ENCODE measurements at places on chromosomes 3 and 15.

GRCh38 chr3:107753494-107753893 is 230.7 kb downstream of the BBX start:
- peak; percentile 69 for DNase-seq

DNA sequence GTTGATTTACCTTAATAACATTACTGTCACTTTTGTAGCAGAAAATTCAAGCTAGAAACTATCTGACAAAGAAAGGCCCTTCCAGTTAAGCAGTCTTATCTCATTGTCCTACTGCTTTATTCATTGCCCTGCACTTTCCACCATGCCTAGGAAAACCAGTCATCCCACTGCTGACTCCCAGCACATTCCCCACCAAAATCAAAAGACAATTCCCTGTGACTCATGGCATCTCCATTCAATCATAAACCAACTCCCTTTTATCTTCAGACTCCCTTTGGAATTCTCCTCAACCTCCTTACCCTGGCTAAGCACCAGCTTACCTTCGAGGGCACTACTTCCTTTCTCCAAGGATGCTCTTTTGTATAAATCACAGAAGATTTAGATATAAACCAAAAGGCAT is 184.3 kb downstream of the PLCH1 start:
- no peak for DNase-seq

DNA sequence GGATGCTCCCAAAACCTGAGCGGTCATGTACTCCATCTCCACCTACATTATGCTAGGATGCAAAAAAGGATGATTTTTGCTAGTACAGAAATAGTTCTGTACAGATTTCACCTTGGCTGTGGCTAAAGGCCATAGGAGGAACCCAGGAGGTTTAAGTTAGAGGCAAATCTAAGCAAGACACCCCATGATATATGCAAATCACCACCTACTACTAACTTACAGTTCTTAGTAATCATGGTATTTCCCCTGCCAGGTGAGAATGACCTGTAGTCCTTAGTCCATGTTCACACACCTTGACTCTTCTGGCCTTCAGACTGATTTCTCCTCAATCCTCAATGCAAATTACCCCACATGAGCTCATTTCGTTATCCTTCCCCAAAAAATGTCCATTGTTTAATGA is 154.2 kb downstream of the IMPG2 start:
- no peak for DNase-seq

DNA sequence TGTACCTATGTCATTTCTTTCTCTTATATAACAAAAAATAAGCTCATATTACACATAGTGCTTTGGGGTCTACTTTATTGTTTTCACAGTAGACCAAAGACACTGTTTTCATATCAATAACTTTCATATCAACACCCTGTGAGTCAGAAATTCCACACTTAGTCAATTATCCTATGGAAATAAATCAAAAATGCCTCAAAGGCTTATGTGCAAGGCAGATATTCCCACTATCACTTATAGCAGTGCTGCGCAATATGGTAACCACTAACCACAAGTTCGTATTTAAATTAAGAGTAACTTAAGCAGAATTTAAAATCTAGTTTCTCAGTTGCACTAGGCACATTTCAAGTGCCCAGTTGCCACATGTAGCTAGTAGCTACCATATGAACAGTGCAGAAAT is 15.9 kb downstream of the SCG3 start:
- DNase-seq, result no peak
